Stimulated activated CD4-positive, alpha-beta T cell treated with anti-CD3 and anti-CD28 coated beads, Interleukin-2, amount 100 ng/mL, for 48 hours (primary cell): ENCODE measurements at places on chromosomes 3 and 15.

- no peak for DNase-seq
Observed at GRCh38 chr3:50264383-50264963, 4.5 kb upstream of the SEMA3B start.

- DNase-seq: no peak
Observed at GRCh38 chr15:100230784-100231183, 111.0 kb downstream of the ADAMTS17 start.

GRCh38 chr3:108311797-108312196 lies 15.4 kb downstream of the HHLA2 start:
- DNase-seq: no peak

DNA sequence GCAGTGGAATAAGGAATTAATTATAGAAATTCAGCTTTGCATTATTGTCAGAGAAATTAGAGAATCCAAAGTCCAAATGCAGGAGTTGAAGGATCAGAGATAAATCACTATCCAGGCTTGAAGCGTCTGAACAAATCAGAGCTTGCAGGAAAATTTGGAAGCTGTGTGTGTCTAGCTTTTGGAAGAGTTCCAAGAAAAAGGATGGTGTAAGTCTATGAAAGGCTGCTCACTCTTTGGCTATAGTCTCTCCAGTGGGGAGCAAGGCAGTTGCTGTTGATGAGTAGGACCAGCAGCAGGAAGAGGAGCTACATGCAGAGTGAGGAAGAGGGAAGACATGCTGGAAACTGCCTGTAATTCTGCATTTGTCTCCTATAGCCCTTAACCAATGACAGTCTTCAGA lies 464.3 kb upstream of the GRM7 start:
- DNase-seq: no peak

DNA sequence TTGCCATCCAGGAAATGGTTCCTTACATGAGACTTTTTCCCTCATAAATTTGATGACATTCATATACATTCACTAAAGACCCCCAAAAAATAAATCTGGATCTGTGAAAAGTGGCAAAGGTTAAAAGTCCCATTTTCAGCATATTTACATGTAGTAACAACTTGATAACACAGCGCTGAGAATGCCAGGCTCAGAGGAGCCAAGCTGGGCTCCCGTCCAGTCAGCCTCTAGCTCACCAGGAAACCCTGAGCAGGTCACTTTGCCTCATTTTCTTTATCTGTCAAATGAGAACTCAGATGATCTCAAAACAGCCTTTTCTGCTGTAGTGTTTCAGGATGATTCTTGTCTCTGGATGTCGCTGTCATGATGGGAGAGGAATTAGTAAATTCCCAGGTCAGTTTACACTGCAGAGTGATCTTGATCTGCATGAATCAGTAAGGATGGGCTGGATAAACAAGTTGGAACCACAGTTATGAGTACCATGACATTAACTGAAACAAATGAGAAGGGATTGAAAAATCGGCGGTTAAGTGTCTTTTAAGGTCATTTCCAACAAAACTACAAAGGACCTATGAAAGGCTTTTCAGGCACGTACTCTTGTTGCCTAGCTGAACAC lies 82.8 kb downstream of the PPARG start:
- DNase-seq: no peak

GRCh38 chr3:37171144-37171543 lies 3.2 kb downstream of the LRRFIP2 start:
- no peak for DNase-seq

DNA sequence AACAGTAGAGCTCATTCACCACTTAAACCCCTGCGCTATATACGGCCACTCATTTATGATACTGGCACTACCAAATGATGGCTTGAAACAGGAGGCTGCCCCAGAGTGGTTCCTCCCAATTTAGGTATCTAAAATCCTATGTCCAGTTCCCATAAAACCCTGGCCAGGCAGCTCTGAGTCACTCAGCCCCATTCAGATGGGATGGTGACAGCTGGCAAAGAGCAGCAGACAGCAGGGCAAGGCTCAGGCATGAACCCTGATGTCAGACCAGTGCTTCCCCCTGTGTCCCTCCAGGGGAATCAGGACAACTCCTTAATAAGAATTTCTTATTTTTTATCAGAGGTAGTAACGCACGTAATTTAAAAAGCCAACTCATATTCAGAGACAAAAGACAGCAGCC lies 77.2 kb upstream of the RNU6-1 start:
- DNase-seq: no peak

DNA sequence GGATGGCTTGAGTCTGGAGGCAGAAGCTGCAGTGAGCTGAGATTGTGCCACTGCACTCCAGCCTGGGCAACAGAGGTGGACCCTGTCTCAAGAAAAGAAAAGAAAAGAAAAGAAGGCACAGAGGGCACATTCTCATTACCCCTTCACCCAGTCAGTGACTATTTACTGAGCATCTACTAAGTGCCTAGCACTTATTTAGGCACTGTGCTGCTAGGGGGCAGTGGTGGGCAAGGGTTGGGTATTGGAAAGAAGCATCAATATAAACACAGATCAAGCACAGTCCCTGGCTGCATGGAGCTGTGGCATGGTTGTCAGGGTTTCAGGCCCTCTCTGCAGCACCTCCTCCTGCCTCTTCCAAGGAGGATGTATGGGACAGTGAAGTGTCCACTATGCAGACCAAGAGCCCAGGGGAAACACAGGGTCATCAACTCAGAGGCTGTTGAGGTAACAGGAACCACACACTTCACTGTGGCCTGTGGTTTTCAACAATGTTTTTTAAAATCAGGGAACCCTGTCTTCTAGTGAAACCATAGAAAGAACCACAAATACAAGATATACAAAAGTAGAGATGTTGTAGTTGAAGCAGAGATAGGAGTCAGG lies 138.5 kb downstream of the RAB11A start:
- DNase-seq: no peak

DNA sequence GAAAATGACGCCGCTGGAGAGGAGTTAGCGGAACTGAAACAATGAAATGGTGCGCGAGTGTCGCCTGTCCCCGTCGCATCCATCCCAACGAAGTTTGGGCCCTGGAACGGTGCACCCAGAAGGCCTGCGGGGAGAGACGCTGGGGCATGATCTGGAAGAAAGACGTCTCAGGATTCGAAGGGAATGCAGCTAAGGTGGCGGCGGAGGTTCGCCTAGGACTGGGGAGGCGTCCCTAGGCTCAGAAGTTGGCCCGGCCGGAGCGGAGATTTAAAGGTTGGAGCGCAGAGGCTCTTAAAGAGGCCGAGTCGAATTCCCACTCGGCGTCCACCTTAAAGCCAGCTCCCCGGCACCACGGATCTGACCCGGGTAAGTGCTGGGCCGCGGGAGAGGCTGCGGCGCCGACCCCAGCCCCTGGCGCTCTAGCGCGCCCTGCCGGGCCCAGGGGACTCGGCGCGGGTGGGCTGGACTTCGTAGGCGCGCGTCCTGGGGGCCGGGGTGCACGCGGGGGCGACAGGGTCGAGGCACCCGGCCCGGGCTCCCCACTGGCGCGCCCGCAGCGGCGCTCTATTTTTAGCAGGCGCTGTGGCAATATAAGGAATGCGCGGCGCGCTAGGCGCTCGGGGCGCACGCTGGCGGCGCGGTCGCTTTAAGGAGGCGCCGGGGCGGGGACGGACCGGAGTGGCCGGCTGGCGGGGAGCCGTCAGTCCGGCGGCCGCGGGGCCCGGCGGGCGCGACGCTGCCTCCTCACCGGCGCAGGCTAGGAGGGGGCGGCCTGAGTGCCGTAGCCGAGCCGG lies at the start of gene MRAS:
TSS of gene MRAS (plus strand) at position 620 of the 794 bp plus-strand sequence. CDS start 24,305 bp downstream, outside the sequence.
- DNase-seq: peak; percentile 29

GRCh38 chr15:60591496-60592370 lies 112.8 kb upstream of the ICE2 start:
- no peak for DNase-seq

GRCh38 chr15:58556541-58556940 lies 124.8 kb downstream of the LIPC start:
- DNase-seq: no peak

- DNase-seq: no peak
Observed at GRCh38 chr3:87201727-87202126, 25.4 kb upstream of the CHMP2B start.

- no peak for DNase-seq
Observed at GRCh38 chr15:51424780-51425179, 83.3 kb downstream of the GLDN start.

- no peak for DNase-seq
Observed at GRCh38 chr3:160616716-160617115, 51.3 kb upstream of the KPNA4 start.

- no peak for DNase-seq
Observed at GRCh38 chr3:73327052-73327451, 265.6 kb downstream of the EBLN2 start.
